Endodermal cell (in vitro differentiated cells): ENCODE measurements at places on chromosomes 1 and 21. TPM values are rescaled to one million over a fixed set of nuclear protein-coding genes. Genes with fewer than 3 reads are reported as not detected.
A peak's percentile ranks its signal among the peaks of the same experiment; 100 is the strongest.

TBX15 gene
- not detected in 3 replicates for total RNA-seq

PROK1 gene
- total RNA-seq = not detected in 3 replicates

PKNOX1 gene
- 21.3 and 25.9 TPM in 2 replicates for total RNA-seq

ERG gene
- 0.34 TPM in 1 of 2 replicates, not detected in the other for total RNA-seq

SMIM1 gene
- total RNA-seq = 10.3 and 11.1 TPM in 2 replicates

MX2 gene
- total RNA-seq = 1.2 and 1.6 TPM in 2 replicates

RBM8A gene
- total RNA-seq = 283 to 314 TPM (median 304 TPM) in 3 replicates

TMEM200B gene
- total RNA-seq = 33.7 and 36.0 TPM in 2 replicates

DNA sequence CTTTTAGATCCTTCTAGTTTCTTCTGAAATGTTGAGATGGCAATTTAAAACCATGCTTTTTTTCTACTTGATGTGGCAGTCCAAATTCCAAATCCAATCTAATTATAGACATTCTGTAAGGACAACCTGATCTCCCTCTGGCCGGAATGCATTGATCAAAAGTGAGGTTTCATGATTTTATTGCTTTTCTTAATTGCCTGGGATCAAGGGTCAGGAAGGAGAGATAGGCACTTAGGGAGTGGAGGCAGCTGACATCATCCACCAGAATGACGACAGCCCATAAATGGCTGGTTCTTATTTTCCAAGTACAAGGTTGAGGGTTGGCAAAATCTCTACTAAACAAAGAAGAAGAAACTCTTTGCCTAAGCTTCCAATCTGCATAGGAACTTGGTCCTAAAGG, 46.4 kb upstream of the SCCPDH start:
- DNase-seq = no peak
- H3K27ac ChIP-seq = no peak overlapping the region
- no peaks in the 10 kb centered on the region for H3K27me3 ChIP-seq
- H3K4me3 ChIP-seq = no peak overlapping the region
- no peaks in the 10 kb centered on the region for H3K36me3 ChIP-seq

DNA sequence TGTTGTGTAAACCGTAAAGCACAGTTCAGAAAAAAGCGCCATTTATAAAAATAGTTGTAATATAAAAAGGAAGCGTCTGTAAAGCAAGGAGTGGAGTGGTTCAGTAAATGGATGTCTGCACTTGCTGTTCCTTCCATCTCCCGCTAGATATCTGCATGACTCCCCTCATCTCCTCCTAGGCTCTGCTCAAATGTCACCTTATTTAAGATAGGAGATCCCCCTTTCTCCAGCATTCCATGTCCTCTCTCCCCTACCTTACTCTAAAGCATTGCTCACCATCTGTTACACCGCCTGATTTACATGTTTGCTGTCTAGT, 745 bp downstream of the MUL1 start:
- H3K36me3 ChIP-seq = peaks cover 19% of the 10 kb centered on the region
- no peak for DNase-seq
- H3K4me1 ChIP-seq = no peaks in the 10 kb centered on the region
- peaks cover 38% of the 10 kb centered on the region for H3K27me3 ChIP-seq

DNA sequence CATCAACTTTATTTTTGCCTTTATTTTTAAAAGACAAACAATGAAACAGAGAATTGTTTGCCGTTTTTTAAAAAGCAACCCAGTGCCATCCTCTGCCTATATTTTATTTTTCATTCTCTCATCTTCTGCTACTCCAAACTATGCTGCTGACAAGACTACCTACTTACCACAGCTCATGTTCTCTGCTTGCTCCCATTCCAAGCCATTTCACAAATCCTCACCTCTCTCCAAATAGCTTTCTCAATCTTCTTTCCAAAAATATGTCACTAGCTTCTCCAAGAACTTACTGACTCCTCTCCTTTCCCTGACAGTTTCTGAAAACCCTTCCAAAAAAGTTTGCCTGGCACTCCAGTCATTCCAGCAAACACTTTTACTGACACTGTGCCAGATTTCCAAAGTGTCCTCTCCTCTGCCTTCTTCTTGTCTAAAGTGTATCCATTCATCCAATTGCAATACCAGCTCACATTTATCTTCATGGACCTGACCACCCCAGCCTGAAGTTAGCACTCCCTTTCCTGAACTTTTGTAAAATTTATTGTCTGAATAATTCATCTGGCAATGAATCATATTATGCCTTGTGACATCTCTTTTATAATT, 766.5 kb upstream of the B3GALT2 start:
- no peaks in the 10 kb centered on the region for H3K4me1 ChIP-seq
- H3K27ac ChIP-seq = no peak overlapping the region
- no peak overlapping the region for H3K4me3 ChIP-seq
- H3K27me3 ChIP-seq = no peaks in the 10 kb centered on the region

DNA sequence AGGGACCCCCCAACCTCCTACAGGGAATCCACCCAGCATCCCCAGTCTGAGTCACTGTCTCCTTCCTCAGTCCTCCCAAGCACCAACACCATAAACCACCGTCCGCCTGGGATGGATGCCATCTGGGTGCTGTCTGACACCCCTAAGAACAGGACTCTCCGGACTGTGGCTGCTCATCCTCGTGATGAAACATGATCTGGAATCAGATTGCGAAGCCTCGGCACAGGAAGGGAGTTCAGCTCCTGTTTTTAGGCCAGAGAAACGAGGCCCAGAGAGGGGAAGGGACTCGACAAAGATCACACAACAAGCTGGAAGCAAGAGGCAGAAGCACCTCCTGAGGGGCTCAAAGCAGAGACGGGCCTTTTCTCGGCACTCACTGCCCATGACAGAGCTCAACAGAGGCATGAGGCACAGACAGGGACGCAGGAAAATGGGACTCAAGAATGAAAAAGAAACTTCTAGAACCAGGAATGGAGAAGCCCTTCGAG, 8.4 kb downstream of the KCNN3 start:
- no peak for DNase-seq
- H3K27me3 ChIP-seq = peaks cover 12% of the 10 kb centered on the region
- no peak overlapping the region for H3K27ac ChIP-seq
- peaks cover 6% of the 10 kb centered on the region for H3K4me1 ChIP-seq
- no peaks in the 10 kb centered on the region for H3K36me3 ChIP-seq

DNA sequence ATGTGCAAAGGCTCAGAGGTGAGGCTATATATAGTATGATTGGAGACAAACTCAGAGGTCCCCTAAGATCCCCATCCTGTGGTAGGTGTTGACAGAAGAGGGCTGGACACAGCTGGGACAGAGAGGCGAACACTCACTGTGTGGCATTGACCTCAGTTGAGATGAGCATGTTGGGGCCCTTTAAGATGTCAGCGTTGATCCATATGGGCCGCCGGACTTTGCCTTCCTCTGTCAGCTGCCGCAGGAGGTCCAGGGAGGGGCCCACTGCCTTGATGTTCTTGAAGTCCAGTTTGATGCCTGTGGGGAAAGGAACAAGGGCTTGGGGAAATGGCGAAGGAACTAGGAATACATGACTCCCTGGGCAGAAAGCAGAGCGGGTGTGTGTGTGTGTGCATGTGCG, 8.8 kb downstream of the FAM151A start:
- peaks cover 7% of the 10 kb centered on the region for H3K27me3 ChIP-seq
- DNase-seq = no peak
- no peaks in the 10 kb centered on the region for H3K36me3 ChIP-seq
- no peak overlapping the region for H3K4me3 ChIP-seq
- no peaks in the 10 kb centered on the region for H3K4me1 ChIP-seq

DNA sequence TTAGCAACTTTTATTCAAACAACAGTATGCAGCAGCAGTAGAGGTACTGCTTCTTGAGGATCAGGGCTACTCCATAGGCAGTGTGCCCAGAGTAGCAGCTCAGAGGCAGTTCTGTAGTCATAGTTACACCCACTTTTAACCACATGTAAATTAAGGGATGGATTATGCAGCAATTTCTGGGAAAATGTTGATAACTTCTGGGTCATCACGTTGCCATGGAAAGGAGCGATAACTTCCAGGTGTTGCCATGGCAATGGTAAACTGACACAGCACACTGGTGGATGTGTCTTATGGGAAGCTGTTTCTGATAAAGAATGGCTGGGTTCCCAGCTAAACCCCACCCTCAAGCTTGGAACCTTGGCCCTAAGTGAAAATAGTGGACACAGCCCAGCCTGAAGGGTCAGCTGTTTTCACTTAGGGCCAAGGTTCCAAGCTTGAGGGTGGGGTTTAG, 29.0 kb upstream of the PLA2G2A start:
- no peak for DNase-seq
- H3K4me3 ChIP-seq = no peak overlapping the region
- H3K27me3 ChIP-seq = no peaks in the 10 kb centered on the region
- no peaks in the 10 kb centered on the region for H3K36me3 ChIP-seq

DNA sequence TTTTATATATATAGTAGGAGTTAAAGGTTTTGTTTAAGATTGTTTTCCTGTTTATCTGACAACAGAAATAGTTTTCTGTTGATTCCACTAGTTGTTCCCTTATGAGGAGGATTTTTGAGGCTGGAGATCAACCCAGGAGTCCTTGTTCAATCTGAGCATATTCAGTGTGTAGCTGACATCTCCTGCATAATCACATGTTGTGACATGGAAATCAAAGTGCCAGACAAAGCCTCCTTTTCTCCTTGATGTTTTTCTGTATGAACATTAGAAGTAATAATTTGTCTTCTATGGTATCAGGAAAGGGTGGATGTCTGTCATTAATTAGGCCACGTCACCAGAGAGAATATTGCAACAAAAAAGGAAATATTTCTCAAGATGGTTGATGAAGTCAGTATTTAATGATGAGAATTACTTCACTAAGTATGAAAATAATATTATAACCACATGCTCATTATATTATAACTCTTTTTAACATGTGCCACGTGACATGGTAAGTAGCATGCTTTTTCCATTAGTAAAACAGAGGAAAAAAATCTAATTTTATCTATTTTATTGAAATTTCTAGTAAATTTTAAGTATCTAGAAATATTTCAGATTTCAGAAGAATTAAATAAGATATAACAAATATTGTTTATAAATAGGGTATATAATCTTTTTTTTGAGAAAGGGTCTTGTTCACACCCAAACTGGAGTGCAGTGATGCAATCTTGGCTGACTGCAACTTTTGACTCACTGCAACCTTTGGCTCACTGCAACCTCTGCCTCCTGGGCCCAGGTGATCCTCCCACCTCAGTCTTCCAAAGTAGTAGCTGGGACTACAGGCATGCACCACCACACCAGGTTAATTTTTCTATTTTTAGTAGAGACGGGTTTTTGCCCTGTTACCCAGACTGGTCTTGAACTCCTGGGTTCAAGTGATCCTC, 223.5 kb downstream of the HMCN1 start:
- DNase-seq = no peak
- no peaks in the 10 kb centered on the region for H3K27me3 ChIP-seq
- no peaks in the 10 kb centered on the region for H3K4me1 ChIP-seq
- H3K36me3 ChIP-seq = no peaks in the 10 kb centered on the region
- no peak overlapping the region for H3K4me3 ChIP-seq

DNA sequence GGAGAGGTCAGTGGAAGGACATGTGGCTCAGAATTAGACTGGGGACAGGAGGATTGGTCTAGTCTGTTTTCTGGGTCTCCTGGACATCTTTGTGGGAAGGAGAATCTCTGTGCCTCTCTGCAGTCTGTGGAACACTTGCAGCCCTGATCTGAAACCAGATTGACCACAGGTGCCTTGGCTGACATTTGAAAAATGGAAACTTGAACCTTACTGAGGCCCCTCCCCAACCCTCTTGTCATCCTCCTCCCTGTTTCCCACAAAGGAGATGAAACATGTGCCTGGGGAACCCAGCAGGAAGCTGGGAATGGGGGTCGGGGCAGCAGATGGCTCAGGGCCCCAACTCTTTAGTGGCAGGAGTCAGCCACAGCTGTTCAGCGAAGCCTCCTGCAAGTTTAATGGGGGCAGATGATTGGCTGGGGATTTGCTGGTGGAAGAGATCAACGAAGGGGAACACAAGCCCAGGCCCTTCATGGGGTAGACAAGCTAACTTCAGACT, 18.1 kb downstream of the VASH2 start:
- peaks cover 16% of the 10 kb centered on the region for H3K36me3 ChIP-seq
- peak overlapping the region; percentile 69 for H3K27ac ChIP-seq
- DNase-seq = no peak
- no peaks in the 10 kb centered on the region for H3K27me3 ChIP-seq
- no peak overlapping the region for H3K4me3 ChIP-seq

DNA sequence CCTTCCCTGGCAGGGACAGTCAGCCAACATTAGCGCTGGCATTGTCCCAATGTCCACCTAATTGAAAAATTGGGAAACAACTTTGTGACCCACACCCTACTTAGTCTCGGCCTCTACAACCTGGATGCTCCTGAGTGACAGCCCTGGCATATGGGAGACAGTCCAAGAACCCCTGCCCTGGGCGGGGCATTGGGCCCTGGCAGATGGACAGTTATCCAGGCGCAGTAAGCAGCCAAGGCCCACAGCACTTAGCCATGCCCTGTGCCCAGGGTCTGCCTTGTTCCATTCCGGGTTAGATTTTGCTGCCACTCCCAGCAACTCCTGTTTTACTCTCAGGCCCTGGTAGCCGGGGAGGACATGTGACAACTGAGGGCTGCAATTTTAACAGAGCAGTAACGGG, 50.3 kb downstream of the NFASC start:
- DNase-seq = no peak
- H3K4me3 ChIP-seq = no peak overlapping the region
- peaks cover 53% of the 10 kb centered on the region for H3K4me1 ChIP-seq
- no peaks in the 10 kb centered on the region for H3K27me3 ChIP-seq

DNA sequence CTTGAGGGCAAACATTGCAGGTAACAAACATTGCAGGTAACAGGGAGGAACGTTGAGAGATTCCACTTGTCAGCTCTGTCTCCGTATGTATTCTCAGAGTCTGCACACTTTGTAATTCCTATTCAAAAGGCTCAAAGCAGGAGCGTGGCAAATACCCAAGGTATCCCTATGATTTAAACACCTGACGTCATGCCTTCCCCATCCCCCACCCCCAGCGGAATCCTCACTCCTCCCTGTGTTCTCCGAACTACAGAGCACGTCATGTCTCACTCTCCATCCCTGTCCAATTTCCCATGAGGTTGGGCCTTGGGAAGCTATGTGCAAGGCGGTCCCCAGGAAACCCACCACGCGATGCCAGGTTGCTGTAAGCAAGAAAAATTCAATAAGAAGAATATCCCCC, 2.8 kb upstream of the LRRC38 start:
- H3K27ac ChIP-seq = no peak overlapping the region
- no peaks in the 10 kb centered on the region for H3K36me3 ChIP-seq
- H3K4me3 ChIP-seq = no peak overlapping the region
- peaks cover 85% of the 10 kb centered on the region for H3K27me3 ChIP-seq
- no peaks in the 10 kb centered on the region for H3K4me1 ChIP-seq
- no peak for DNase-seq
